ENCODE measurements at places on chromosomes 2 and 18.

- DNase-seq, result no peak
Observed at GRCh38 chr2:29343830-29344229, 228.6 kb downstream of the CLIP4 start.

DNA sequence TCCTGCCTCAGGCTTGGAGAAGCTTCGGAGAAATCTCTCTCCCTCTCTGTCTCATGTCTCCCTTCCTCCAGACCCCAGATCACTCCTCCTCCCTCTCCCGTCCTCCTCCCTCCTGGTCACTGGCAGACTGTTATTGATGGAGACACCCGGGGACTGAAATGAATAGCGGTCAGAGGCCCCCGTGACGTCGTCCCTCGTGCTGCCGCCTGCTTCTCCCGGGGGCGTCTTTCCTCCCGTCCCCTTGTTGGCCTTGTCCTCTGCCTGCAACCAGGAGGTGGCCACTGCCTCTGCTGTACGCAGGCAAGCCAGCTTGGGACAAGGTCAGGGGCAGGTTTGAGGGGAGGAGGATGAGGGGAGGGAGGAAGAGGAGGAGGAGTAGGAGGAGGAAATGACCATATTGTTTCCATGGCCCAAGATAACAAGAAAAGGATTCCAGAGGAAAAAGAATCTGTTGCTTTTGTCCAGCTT lies 78.2 kb downstream of the CELF4 start:
- peak; percentile 26 for DNase-seq

DNA sequence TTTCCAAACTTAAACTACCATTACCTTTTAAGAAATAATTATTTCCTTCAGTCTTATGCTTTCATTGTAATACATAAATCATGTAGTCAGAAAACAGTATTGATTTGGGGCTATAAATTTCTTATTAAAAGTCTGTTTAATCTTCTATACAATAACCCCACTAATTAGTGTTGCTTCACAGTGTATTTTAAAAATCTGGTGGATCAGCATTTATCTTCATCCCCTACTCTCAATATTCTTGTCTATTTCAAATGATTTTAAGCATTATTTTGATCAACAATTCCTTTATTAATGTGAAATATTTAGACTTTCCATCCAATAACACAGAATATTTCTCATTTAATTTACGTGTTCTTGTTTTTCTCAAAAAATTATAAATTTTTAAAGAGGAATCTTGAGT lies 32.5 kb upstream of the SDC1 start:
- no peak for DNase-seq

GRCh38 chr2:6915399-6915798 lies 1.8 kb upstream of the RNF144A start:
- DNase-seq, result no peak

DNA sequence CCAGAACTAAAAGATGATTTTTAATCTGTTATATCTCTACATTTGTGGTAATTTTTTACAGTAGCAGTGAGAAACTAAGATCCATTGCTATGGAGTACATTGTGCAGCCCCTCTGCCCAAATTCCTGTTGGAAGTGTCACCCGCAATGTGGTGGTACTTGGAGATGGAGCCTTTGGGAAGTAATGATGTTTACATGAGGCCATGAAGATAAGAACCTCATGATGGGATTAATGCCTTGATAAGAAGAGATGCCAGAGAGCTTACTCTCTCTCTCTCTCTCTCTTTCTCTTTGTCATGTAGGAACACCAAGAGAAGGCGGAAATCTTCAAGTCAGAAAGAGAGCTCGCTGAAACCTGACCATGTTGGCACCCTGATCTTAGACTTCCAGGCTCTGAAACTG lies 535.4 kb downstream of the PID1 start:
- DNase-seq, result no peak

GRCh38 chr18:7754725-7755181 lies 187.6 kb downstream of the PTPRM start:
- no peak for DNase-seq

GRCh38 chr2:101295895-101296294 lies 12.6 kb downstream of the RNF149 start:
- peak; percentile 35 for DNase-seq

- DNase-seq, result no peak
Observed at GRCh38 chr2:238912228-238912915, 64.5 kb downstream of the TWIST2 start.

DNA sequence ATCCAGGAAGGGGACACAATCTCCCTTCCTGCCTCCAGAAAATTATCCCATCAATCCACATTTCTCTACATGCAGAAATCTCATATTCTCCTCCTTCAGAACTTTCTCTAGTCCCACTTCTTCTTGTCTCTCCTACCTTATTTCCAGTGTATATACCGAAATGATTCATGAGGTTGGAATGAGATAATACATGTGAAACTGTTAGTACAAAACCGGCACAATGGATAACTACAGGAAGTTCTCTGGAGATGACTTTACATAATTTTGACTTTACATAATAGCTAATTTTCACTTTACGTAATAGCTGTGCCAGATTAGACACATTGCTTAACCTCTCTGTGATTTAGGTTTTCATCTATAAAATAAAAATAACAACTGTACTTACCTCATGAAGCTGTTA lies 801.3 kb downstream of the ERBB4 start:
- DNase-seq, result peak; percentile 17

GRCh38 chr18:45571195-45571594 lies 44.1 kb upstream of the SLC14A2 start:
- no peak for DNase-seq

DNA sequence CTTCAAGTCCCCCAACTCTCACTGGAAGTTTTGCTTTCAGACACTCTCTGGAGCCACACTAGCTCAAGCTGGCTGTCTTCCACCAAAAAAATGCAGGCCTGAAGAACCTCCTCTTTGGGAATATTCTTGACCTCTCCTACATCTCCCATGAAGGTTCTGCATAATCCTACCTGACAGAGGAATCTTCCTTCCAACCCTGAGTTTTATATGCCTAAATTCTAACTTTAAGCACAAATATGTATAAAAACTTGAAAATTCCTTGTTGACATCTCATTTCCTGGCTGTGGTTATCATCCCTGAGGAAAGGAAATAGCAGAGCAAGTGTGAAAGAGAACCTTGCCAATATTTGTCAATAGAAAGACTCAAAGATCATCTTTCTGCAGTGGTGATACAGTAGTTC lies 249.0 kb downstream of the LPIN1 start:
- peak; percentile 12 for DNase-seq

DNA sequence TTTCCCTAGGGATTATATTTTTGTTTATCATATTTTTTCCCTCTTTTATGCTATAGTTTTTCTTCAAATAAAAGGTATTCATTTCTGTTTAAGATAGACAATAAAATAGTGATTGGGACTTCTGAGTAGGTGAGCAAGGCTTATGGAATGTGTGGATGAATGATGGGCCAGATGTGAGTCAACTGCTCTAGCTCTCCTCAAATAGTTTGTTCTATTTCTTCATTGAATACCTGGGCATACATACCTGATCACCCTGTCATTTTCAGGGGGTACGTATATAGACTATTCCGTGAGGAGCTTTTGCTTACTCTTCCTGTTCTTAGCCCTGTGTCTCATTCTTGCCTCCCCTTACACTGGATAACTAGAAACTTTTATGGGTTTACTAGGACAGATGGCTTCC lies 41.9 kb downstream of the BABAM2 start:
- peak; percentile 58 for DNase-seq

GRCh38 chr2:184346338-184346862 lies 251.9 kb upstream of the ZNF804A start:
- no peak for DNase-seq

DNA sequence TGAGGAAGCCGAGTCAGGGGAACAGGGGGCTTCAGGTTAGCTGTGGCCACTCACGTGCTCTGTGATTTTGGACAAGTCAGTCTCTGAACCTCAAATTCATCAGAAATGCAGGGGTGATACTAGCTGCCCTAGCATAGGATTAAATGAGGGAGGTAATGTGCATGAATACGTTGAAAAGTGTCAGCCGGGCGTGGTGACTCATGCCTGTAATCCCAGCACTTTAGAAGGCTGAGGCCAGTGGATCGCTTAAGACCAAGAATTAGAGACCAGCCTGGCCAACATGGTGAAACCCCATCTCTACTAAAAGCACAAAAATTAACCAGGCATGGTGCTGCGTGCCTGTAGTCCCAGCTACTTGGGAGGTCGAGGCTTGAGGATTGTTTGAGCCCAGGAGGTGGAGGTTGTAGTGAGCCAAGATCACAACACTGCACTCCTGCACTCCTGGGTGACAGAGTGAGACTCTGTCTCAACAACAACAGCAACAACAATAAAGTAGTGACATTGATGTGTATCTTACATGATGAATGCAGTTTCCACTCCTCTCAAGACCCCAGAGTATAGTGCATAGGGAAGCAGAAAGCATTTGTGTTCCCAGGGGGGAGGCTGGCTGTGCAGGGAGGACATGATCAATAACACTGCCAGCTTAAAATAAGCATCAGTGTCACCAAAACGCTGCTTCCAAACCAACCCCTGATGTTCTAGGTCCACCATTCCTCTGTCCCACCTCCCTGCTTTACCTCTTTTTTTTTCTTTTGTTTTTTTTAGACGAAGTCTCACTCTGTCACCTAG lies 68.8 kb downstream of the HNRNPLL start:
- DNase-seq, result no peak

DNA sequence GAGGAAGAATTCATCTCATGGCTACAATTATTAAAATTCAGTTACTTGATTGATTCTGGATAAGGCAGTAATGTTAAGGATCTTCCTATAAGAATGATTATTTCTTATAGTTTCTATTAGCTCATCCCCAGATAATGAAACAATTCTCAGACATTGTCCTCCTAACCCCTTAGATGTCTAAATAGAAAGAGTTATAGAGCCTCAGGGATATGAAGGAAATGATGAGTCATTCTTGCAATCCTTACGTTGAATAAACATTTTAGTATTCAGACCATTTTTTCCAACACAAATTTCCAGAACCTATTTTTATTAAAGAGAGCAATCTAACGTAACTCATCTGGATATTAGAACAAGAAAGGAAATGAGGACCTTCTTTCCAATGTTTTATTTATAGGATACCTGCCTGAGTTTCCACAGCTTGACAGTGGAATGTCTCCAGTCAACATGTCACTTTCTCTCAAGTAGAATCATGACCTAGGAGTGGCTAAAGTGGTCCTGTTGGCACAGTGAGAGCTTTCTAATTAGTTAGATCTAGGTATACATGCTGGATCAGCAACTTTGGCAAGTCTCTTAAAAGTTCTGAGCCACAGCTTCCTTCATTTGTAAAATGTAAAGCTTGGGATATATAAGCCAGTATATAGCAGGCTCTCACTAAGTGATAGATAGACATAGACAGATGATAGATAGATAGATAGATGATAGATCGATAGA lies 88.0 kb upstream of the RAB27B start:
- DNase-seq, result no peak

GRCh38 chr2:127208313-127208712 lies 11.8 kb downstream of the CYP27C1 start:
- no peak for DNase-seq

- no peak for DNase-seq
Observed at GRCh38 chr2:133377021-133377481, 191.2 kb downstream of the NCKAP5 start.
